ENCODE measurements at places on chromosomes 11 and 22.

DNA sequence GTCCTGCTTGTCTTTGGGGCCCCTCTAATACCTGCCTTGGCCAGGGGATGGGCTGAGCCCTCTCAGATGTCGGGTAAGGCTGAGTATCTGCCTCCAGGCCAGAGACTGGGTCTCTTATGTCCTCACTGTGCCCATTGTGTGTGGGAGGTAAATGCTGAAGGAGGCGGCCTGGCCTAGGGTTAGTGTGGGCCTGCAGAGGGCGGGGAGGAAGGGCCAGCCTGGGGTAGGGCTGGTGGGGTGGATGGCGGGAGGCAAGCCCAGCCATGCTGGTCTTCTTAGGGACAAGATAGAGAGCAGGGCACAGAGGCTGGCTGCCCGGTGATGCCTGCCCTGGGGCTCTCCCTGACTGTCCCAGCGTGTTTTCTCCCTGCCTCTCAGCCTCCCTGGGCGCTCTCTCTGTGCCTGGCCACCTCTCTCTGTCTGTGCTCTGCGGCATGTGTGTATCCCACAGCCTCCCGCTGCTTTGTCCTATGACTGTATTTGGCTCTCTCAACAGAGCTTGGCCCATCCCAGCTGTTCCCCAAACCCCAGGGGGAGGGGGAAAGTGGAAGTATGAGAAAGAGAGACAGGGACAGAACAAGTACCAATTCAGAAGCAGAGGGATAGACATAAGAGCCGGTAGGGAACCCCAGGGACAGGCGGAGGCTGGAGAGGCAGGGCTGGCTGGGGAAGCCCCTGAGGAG is 57.0 kb downstream of the PDE2A start:
- DNase-seq, result no peak

- no peak for DNase-seq
Observed at GRCh38 chr22:22085702-22086500, 103.3 kb upstream of the TOP3B start.

DNA sequence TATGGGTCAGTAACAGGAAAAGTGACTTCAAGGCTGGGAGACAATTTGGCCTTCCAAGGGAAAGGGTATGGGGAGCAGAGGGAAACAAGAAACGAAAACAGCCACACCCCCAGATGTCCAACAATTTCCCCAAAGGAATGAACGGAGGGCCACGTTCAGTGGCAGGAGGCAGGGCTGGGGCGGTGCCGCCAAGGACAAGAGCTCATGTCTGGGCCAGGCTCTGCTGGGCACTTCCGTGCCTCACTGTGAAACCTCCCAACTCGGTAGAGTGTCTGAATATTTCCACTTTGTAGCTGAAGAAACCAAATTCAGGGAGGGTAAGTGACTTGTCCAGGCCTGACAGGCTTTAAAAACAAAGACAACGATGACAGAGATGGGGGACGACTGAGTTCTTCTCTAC is 11.9 kb downstream of the IFT27 start:
- no peak for DNase-seq

GRCh38 chr22:44594951-44595350 is 96.9 kb upstream of the RTL6 start:
- DNase-seq, result peak; percentile 37

DNA sequence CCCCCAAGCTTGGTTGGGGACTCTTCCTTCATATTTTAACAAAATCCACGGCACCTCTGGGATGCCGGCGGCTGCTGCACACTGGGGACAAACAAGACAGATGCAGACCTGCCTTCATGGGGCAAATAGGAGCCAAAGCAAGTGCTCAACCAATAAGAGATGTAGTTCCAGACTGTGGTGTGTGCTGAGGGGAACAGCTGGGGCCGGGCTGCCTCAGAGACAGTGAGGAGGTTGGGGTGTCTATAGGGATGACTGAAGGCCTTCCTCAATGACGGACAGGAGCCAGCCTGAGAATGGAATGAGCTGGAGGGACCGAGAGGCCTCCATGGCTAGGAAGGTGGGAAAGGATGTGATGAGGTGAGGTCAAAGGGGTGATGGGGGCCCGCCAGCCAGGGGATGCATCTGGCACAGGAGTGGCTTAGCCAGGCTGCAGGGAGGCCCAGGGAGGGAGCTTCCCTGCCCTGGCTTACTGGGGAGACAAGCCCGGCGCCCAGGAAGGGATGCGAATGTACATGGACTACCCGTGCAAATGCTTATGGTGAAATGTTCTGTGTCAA is 10.3 kb upstream of the CTSD start:
- DNase-seq, result no peak

DNA sequence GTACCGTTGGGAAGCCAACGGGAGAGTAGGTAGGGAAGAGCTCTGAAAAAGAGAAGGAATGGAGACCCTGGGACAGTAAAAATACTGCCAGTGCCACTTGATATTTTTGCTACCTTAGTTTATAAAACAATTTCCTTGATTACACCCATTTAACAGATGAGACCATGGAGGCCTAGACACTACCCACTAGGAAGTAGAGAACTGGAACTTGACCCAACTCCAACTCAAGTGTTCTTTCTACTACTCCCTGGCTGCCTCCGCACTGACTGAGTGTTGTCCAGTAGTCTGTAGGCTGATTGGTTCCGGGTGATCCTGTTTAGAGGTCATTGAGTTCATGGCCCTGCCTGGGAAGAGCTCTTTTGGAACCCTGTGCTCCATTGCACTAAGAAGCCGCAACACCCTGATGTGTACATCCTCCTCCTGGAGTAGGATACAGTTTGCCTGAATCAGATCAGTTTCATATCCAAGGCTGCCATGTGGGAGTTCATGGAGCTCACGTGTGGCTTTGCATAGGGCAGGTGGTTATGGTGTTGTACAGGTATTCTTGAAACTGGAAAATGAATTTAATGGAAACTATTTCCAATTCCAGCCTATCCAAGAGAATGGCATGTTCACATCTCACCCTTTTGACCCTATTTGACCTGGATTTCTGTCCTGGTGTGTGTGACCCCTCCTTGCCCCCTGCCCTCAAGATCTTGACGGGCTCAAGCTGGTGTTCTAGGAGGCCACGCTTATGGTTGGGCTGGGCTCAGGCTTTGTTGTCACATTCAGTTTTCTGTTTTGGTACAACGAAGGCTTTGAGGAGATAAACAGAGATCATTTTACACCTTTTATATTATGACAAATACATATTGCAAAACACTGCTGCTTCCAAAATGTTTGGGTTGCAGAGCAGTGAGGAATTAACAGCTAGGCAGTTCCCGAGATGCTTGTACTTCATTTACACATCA is 102.2 kb upstream of the NNMT start:
- peak; percentile 13 for DNase-seq

Data from ELF-1 (cell line).